ENCODE measurements at places on chromosomes 1 and 21.

- DNase-seq = peak; percentile 35
These were observed 45.2 kb downstream of the ATP1A1 start for GRCh38 chr1:116418091-116418830.

DNA sequence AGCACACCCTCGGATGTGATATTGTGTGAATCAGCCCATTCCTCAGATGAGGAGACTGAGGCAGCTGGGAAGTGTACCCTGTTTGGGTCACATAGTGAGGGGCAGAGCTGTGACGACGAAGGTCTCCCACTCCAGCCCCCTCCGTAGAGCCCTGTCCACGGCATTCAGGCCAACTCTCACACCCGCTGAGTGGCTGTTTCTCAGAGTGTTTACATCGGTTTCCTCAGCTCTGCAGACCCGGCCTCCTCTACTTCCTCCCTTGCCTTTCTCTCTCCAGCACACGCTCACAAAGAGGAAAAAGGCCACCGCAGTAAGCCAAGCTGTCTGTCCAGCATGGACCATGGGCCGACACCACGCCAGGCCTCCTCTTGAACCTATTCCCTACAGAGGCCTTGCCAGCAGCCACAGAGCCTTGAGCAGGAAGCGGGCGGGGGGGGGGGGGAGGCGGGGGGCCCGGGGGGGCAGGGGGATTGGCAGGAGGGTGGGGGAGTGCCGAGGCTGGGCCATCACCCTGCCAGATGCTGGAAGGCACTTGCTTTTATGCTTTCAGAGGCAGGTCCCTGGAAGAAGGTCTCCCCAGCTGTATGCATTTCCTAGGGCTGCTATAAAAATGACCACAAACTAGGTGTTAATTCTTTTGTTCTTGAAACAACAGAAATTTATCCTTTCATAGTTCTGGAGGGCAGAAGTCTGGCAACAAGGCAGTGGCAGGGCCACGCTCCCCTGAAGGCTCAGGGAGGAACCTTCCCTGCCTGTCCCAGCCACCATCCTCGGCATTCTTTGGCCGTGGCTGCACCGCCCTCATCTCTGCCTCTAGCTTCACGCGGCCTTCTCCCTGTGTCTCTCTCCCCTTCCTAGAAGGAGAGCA is 178.4 kb downstream of the PSMG1 start:
- DNase-seq = no peak

GRCh38 chr1:22038036-22038435 is 14.5 kb upstream of the CDC42 start:
- DNase-seq = no peak

DNA sequence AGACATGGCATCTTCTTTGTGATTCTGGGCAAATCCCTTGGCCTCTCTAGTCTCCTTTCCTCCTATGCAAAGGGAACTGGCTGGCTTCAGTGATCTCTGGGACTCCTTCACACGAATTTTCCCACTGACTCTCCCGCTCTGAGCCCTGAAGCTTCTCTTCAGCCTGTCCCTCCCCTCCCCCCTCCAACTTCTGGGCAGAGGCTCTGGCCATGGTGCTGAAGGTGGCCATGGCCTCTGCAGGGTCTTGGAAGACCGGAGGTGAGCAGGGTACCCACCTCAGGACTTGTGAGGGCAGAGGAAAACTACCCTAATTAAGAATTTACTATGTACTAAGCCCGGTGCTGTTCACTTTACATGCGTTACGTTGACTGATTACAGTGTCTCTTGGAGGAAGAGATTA is 29.4 kb upstream of the POU3F1 start:
- DNase-seq = no peak

Measured in forelimb muscle (tissue), 1 donor.